ENCODE measurements at places on chromosomes 13 and 19.

DNA sequence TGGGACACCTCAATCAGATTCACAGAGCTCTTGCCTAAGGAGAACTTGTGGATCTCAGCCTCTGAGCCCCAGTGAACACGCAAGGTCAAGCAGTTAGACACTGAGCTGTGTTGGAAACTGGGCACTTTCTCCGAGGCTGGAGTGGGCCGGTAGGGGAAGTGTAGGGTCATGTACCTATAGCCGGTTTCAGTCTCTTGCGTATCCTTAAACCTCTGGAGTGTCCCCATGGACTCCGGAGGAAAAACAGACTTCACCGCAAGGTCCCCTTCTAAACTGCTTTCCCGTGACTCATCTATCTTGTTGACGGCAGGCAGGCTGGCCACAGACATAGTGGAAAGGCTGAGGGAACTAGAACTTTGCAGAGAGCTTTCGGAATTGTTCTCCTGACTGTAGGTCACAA, 11.3 kb downstream of the IQCN start:
- DNase-seq = no peak

GRCh38 chr13:100566543-100566942, 22.0 kb downstream of the GGACT start:
- DNase-seq = no peak

DNA sequence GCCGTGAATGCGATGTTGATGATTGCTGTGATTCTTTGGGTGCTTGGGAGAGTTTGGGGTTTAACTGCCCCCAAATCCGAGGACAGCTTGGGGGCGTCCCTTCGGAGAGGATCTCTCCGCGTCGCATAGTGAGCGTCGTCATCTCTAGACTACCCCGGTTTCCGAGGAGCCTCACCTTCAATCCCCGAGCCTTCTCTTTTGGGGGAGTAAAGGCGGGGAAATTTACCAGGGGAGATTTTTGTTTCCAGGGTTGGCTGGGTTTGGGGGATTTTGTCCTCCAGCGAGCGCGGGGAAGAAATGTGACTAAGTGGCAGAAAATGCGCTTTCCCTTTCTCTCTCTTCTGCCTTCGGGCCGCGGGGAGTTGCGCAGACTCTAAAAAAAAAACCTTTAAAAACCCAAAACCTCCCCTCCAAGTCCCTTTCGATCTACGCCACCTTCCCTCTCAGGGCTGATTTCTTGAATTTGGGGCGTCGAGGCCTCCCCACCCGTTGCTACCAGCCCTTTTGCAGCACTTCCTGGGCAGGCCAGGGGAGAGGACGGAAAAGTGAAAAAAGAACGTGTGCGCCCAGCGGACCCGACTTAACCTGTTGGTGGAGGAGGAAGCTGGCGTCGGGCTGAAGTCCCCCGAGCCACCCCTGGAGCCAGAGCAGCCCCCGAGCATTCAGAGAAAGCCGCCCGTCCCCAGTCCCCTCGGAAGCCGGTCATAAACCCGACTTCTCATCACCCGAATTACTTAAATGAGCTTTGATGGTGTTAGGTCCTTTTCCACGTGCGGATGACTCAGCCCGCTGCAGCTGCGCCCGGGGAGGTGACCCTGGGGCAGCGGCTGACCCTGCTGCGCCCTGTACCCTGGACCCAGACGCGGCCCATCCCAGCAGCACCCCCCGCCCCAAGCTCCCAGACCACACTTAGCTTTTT, 17.7 kb downstream of the NFIX start:
- DNase-seq = peak; percentile 39

- peak; percentile 10 for DNase-seq
These were observed 52.0 kb upstream of the GAS6 start for GRCh38 chr13:113915786-113916329.

GRCh38 chr19:50842130-50842529, 8.8 kb upstream of the KLK15 start:
- DNase-seq = no peak

DNA sequence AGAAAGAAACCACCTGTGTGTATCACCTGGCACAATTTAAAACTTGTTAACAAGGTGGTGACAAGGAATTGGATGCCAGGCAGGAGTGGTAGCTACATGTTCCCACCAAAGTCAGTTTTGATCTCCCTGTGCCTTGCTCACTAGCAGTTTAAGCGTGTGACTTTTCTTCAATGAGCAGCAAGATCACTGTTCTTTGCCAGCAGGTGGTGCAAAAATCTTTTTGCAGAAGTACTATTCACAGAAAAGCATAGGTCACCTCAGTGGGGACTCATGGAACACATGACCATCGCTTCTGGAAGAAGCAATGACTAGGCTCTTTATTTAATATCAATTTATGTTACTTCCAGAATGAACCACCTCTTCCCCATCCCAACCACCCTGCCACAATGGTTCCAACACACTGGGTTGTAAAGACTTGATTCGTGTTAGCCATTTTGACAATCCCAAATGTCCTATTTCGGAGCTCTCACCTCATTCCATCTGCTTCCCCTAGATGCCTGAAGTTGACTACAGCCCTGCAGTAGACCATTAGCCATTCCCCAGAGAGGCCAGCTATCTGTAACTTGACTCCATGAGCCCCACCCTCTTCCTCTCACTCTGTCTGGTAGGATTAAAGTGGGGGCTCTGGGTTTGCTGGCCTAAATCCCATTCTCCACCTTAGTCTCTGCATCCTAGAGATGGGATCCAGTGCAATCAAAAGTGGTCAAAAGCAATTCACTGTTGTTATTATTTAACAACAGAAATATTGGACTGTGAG, 59.1 kb upstream of the TNFRSF19 start:
- no peak for DNase-seq

- no peak for DNase-seq
These were observed 98.8 kb upstream of the CACNA1A start for GRCh38 chr19:13604902-13605586.

DNA sequence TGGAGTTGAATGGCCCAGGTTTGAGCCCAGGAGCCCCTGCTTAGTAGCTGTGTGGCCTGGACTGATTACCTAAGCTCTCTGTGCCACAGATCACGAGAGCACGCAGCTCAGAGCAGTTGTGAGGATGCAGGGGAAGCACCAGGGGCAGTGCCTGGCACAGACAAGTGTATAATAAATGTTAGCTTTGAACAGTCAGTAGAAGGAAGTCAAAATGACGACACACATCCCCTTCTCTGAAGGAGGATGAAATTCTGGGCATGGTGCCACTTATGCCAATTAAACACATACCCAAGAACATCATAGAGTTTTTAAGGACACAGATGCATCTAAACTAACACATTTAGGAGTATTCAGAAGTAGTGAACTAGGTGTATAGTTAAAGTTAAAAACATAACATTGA, 24.9 kb upstream of the SIGLEC11 start:
- DNase-seq = no peak

DNA sequence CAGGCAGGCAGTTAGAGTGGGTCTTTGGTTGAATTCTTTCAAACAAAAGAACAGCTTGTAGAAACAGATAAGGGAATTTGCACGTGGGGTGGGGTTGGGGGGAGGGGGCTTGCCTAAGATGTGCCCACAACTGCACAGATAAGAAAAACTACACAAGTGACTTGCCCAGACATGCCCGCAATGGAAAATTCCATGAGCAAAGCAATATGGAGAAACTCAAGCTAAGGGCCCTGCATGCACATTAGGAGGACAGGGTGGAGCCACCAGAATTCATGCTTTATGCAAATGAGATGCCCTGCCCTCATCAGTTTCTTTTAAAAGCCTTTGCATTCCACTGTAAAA, 755.6 kb upstream of the MIR17HG start:
- no peak for DNase-seq

GRCh38 chr19:38661996-38662395, 14.5 kb downstream of the ACTN4 start:
- DNase-seq = no peak

- no peak for DNase-seq
These were observed 8.8 kb downstream of the GPR180 start for GRCh38 chr13:94610475-94610874.

DNA sequence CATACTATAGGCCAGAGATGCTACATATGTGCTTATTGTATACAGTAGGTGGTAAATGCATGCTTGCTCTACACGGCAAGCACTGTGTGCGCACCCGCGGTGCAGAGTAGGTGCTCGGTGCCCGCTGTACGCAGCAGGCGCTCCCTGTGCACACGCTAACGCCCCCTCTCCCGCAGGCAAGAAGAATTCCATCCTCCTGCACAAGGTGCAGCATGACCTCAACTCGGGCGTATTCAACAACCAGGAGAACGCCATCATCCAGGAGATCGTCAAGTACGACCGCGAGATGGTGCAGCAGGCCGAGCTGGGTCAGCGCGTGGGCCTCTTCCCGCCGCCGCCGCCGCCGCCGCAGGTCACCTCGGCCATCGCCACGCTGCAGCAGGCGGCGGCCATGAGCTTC, 17.7 kb downstream of the POLRMT start:
- no peak for DNase-seq

DNA sequence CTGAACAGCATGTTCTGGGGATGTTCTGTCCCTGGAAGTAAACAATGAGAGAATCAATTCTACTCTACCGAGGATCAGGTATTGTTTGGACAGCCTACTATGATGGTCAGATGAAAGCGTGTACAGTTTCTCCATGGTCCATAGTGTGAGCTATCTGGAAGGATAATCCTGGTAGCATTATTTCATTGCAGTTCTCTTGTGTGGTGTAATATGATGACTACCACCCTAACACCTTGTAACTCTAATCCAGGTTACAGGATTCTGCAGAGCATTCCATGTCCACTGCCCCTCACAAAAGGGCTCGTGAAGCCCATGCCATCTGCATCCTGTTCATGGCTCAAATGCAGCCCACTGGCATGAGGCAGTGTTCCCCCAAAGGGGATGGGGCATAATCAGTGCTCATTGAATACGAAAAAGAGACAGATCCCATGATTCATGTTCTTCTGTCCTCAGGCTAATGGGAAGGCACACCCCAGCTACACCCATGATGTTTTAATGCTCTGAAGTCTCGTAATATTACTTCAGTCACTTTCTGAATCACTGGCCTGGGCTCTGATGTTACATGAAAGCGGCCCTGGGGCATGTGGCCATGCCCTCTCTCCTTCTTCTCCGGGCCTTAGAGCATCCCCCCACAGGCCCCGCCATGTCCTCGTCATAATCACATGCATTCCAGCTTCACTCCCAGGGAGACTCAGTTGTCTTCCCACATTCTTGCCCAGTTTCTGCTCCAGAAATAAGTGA, 68.4 kb downstream of the HSPH1 start:
- no peak for DNase-seq

DNA sequence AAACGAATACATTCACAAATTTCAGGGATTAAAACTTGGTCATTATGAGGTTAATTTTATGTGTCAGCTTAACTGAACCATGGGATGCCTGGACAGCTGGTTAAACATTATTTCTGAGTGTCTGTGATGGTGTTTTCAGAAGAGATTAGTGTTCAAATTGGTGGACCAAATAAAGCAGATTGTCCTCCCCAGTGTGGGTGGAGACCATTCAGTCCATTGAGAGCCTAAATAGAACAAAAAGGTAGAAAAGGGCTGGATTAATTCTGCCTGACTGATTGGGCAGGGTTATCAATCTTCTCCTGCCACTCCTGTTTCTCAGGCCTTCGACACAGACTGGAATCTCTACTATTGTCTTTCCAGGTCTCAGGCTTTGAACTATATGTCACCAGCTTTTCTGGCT, 203.8 kb upstream of the SLITRK6 start:
- DNase-seq = no peak

- DNase-seq = no peak
These were observed 5.3 kb downstream of the USHBP1 start for GRCh38 chr19:17259118-17259780.

DNA sequence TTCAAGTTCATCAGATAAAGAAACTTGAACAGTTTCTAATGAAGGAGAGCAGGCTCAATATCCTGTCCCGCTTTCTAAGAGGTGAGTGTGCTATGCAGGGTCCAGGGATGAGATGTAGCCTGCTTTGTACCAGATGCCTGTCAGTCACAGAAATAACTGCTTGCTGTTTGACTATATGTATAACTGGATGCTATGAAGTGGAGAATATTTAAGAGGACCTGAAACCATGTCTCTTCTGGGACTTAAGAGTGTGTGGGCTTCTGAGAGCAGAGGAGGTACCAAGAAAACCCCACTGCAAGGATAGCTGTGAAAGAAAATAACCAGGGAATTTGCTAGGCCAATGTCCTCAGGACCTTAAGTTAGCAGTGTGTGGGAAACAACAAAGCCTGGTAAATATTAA, 246.3 kb upstream of the RFC3 start:
- no peak for DNase-seq

DNA sequence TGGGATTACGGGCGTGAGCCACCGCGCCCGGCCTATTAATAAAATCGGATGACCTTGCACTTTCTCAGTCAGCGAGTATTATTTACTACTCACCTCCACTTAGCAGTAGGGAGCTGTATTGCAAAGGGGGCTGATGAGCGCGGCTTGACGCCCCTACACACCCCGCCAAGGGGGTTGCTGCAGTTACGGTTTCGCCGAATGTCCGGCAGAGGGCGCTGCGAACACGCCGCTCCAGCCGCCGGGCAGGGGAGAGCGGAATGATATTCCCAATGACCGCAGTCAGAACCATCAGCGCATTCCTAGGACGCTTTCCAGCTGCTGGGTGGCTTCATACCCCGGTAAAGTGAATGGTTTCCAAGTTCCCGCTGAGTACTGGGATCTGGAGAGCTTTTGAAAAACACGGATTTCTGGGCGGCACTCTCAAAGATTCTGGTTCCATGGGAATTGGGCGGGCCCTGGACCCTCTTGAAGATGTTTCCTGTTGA, 30.0 kb upstream of the TPT1 start:
- peak; percentile 62 for DNase-seq

DNA sequence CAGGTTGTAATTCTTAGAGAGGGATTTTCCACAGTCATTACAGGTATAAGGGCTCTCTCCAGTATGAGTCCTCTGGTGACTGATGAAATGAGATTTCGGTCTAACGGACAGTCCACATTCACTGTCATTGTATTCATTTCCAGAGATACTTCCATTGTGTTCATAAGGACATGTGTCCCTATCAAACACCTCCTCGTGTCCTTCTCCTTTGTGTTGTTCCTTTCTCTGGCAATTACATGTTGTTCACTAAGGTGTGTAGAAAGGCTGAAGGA, 10.5 kb upstream of the ZSCAN18 start:
- DNase-seq = no peak

- DNase-seq = no peak
These were observed 8.8 kb upstream of the IGFL4 start for GRCh38 chr19:46049597-46049996.

- DNase-seq = no peak
These were observed 121.2 kb downstream of the ZNF737 start for GRCh38 chr19:20444202-20444885.

DNA sequence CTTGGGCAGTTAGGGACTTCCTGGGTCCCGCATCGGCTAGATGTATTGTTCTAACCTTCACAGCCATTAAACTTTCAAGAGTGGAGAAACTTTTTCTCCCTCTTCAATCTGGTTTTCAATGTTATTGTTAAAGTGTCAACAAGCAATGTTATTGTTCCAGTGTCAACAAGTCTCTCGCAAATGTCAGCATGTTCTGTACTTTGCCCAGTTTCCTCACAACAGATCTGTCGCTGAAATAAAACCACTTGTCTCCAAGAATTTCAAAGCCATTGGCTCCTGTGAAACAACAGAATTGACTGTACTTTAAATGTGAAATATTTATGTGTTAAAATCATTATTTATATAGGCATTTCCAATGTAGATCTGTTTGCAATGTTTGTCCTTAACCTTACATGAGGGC, 138.0 kb downstream of the ITGBL1 start:
- no peak for DNase-seq

- no peak for DNase-seq
These were observed 61.5 kb downstream of the B3GLCT start for GRCh38 chr13:31261241-31261640.

GRCh38 chr19:32498648-32499200, 82.3 kb upstream of the PDCD5 start:
- DNase-seq = no peak
